CD14-positive monocyte (primary cell): ENCODE measurements at places on chromosomes 4 and X.
A peak's percentile ranks its signal among the peaks of the same experiment; 100 is the strongest.

DNA sequence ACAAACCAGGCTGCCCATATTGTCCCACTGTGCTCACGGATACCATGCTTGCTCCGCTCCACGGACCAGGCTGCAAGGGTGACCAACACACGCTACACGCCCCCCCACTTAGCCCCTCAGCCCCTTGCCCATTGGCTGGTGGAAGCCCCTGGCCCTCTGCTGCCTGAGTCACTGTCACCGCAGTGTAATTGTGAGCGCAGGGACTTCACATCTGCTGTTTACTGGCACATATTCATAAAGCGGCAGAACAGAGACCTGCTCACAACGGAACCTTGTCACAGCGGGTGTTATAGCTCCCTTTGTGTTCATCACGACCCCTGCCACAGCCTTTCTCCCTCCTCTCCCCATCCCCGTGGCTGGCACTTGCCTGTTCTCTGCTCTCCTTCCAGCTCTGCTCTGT, 83.7 kb downstream of the PSAPL1 start:
- DNase-seq: no peak

DNA sequence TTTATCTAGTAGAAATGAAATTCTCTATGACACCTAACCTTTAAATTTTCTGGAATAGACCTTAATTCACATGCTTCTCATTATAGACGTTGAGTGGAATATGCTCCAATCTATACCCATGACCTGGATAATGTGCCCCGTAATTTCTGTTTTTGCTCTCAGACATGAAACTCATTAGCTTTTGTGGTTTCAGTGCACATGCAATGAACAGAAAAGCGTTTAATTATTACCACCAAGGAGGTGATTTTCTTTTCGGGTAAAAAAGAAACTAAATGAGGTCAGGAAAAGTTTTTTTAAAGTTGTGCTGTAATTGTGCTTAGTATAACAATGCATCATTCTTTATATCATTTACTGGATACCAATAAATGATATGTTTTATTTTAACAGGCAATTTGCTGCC, 1703.9 kb upstream of the TENM3 start:
- DNase-seq: no peak

- no peak for DNase-seq
Observed at GRCh38 chr4:120709991-120710390, 212.5 kb downstream of the PRDM5 start.

DNA sequence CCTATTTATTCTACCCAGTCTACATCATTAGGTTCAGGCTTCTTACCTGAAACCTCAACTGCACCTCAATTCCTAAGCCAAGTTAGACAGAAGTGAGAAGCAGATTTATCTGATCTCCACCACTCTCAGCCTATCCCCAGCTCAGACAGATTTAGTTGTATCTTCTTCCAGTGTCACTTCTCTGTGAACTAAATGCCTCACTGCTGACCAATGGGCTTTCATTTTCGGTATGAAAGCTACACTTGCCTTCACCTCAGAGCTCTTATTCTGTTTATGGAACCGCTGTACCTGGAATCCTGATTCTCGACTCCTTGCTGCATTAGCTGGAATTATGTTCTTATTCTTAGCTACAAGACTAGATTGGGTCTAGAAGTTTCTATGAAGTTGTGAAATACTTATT, 833.2 kb downstream of the CCSER1 start:
- DNase-seq: no peak

DNA sequence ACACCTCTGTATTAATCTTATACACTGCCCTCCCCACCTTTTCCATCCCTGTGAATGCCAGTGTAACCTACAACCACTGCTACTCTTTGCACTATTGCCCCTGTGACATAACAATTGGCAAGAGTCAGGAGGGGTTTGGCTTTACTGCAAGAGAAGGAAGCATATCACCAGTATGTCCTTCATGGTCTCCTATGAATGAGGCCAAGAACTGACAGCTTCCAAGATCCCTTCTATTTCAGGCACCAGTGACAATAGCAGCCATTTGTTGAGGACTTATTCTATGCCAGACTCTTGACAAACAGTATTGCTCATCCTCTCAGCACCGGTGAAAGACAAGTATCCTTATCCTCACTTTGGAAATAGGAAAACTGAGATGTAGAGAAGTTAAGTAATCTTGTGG, 363.9 kb downstream of the MID1IP1 start:
- no peak for DNase-seq

- DNase-seq: no peak
Observed at GRCh38 chr4:28557755-28558154, 1697.1 kb downstream of the STIM2 start.

DNA sequence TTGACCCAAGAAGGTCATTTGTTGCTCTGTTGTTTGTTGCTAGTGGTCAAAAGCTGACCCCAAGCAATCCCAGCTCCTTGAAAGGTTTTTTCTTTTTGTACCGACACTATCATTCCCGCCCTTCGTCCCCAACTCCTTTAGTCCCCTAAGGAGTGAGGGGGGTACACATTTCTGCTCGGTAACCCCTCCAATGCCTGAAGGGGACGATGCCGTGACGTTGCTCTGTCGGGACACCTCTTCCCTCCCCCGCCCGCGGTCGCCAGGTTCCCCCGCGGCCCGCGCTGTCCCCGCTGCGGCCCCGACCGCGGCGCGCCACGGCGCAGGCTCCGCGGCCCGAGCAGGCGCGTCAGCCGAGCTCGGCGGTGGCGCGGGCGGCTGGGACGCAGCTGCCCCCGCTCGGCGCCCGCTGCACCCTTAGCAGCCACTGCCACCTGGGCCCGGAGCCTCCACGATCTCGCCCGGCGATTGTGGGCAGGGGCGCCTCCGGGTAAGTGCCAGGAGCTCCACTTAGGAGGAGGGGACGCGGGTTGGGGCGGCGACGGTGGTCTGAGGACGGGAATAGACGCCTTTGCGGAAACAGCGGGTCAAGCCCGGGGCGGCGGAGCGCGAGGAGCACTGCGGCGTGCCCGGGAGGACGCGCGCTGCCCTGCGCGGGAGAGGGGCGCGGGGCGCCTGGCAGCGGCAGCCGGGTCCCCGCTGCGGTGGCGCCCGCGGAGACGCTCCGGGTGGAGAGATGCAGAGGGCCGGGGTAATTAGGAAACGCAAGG, at the start of gene GLRB:
GLRB (plus strand) TSS at position 340 of the 767 bp plus-strand sequence. CDS start 1,875 bp downstream, outside the sequence.
- no peak for DNase-seq

- DNase-seq: no peak
Observed at GRCh38 chr4:25958110-25958509, 44.1 kb downstream of the SMIM20 start.

GRCh38 chr4:76896614-76897535, 1.1 kb downstream of the SOWAHB start:
- no peak for DNase-seq

- peak; percentile 73 for DNase-seq
Observed at GRCh38 chrX:15676886-15677285, 12.3 kb upstream of the CLTRN start.

DNA sequence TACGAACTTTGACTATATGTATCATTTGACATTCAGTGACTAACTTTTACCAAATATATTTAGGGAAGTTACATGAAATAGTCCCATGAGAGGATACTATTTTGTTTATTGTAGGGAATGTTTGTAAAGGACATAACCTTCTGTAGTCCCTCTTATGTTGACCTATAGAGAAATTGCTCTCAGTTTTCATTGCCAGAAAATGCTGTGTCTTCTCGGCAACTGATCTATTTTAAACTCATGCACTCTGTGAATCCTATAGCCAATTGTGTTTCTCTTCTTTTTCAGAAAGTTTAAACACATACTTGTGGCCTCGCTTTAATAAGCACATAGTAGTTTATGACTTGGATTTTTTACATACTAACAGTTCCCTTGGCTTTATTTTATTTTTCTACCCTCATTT, 38.2 kb downstream of the DMP1 start:
- no peak for DNase-seq

- DNase-seq: no peak
Observed at GRCh38 chr4:184475096-184475461, 729 bp upstream of the IRF2 start.

DNA sequence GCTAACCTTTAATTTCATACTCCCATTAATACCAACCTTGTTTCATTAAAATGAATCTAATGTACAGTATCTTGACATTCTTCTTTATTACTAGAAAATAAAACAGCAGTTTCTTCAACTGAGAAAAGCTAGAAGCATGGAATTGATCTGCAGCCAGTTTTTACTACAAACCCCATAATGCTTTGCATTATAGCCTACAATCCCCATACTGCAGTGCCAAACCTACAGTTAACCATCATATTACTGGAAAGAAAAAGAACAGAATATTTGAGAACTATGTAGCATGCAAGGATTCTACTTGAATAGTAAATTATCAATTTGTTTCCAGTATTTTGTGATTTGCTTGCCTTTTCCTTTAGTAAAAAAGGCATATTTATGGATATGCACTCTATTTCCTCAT, 3.2 kb upstream of the IL1RAPL1 start:
- DNase-seq: no peak

DNA sequence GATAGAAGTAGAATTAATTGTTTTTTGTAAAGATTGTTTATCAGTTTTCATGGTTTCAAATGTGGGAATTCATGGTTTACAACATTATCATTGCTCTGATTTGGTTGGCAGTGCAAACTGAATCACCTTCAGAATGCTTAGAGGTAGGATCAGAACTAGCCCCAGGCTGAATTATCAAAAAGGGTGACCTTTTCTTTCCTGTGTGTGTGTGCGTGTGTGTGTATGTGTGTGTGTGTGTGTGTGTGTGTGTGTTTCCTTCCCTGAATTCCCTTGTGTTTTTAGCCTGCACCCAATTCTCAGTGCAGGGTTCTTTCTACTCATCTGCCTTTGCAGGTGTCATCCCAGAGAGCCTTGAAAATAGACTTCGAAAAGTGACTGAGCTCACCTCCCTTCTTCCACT, 125.0 kb downstream of the BMPR1B start:
- DNase-seq: no peak

- DNase-seq: no peak
Observed at GRCh38 chr4:20203508-20203907, 48.2 kb upstream of the SLIT2 start.

DNA sequence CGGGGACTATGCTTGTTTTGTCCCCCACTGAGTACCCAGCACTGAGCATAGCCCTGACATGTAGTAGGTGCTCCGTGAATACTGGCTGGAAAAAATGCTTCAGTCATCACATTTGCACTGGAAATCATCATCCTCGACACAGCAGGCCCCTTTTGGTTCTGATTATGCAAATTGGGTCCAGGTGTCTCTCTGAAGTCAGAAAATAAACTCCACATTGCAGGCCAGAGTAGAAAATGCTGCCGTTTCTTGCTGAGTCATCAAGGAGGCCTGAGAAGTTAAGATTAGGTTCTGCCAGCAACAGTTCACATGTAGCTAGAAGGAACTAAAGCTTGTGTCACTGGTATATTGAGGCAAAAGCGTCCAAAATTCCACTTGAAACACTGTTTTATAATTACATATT, 15.0 kb upstream of the STK32B start:
- peak; percentile 63 for DNase-seq

GRCh38 chr4:170259631-170260153, 169.9 kb upstream of the AADAT start:
- DNase-seq: peak; percentile 1

DNA sequence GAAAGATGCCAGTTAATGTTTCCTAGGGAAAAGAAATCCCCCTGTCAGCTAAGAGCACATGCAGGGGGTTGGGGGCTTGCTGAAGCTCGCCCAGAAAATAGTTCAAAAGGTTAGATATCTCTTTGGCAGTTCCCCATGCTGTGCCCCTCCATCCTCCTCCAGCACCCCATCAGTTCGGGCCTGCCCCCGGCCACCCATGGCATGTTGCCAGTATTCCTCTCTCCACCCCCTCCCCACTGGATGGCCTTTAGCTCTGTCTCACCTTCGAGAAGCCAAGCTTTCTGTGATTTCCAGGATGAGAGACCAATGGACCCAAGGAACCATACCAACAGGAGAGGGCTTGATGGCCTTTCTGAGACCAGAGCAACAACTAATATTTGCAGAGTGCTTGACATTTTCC, 5.2 kb downstream of the RAB33A start:
- DNase-seq: no peak

DNA sequence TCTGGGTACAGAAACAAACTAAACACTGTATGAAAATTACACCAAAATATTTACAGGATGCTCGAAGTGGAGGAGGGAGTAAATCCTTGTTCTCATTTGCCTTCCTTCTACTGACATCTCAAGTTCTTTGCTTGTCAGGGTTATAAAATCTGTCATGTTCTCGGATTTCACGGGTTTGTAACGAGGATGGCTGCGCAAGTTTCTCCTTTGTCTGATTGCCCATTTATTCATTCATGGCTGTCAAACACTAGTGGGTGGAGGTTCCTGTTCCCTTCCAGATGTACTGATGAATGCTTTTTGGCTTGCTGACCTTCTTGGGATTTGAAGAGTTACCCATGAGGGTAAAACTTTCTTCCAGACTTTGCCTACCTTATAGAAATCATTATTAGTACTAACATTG, 206.9 kb downstream of the SPCS3 start:
- no peak for DNase-seq

DNA sequence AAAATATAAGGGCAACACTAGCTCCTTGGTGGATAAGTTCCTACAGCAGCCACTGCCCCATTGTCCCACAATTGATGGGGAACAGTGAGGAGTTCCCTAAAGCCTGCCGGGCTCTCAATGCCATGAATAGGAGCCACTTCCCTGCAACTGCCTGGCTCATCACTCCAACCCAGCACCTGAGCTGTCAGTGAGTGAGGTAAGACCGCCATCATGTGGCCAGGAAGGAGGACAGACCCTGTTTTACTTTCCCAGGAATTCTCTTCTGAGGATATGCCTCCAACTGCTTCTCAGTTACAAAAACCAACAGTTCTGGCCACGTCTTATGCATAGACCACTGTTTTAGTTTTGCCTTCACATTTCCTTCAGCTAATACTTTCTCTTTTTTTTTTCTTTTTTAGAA, 45.5 kb downstream of the SRPX start:
- no peak for DNase-seq

DNA sequence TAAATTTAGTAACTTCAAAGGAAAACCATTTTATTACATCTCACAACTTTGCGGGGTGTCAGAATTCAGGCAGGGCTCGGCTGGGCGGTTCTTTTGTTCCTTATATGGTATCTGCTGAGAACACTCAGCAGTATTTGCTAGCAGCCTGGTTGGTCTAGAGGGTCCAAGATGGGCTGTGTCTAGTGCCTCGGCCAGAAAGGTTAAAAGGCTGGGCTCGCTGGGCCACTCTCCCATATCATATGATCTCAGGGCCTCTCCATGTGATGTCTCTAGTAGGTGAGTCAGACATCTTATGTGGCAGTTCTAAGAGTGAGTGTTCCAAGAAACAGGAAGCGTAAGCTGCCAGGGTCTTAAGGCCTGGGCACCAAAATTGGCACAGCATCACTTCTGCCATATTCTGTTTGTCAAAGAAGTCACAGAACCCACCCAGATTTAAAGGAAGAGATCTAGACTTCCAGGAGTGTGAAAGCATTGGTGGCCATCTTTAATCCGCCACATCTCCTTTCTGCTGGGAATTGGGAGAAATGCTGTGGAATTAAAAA, 100.9 kb upstream of the ATP6AP2 start:
- no peak for DNase-seq
